Suppressor macrophage (primary cell): ENCODE measurements at places on chromosomes 6 and 20.

GRCh38 chr6:126650931-126651330 is 311.0 kb downstream of the CENPW start:
- no peak for DNase-seq

GRCh38 chr6:155955038-155955437 is 499.4 kb upstream of the NOX3 start:
- DNase-seq: no peak

DNA sequence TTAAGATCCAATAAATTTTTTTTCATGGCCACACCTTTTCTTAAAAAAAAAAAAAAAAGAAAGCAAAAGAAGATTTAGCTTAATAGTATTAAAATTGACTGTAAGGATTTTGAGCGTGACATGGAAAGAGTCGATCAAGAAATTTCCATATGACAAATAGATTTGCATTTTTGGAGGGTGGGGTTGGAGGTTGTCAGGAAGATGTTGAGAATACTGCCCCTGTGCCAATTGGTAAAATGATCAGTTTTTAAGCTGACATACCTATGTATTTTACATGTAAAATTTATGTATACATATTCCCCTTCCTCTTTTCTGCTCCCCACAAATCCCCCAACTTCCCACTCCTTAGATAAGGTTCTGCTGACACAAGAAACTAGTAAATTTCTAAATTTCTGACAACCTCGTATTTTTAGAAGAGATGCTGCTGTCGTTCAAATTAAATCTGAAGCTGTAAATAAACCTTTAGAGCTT is 520.9 kb downstream of the CD83 start:
- peak; percentile 51 for DNase-seq

DNA sequence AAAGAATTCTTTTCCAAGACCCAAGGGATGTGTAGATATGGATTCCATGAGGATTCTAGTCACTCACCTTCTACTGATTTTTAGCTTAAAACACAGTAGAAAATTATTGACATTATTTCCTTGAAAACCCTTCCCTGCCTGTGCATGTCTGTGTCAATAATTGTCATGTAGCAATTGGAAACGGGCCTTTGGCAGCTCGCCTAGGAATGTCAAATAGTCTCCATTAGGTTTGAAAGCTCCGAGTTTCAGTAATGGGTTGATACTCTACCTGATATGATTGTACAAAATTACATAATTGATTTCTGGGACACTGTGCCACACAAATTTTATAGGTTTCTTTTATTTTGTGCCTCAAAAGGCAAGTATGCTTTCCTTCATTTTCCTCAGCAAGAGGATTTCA is 515.2 kb upstream of the ARID1B start:
- DNase-seq: no peak

DNA sequence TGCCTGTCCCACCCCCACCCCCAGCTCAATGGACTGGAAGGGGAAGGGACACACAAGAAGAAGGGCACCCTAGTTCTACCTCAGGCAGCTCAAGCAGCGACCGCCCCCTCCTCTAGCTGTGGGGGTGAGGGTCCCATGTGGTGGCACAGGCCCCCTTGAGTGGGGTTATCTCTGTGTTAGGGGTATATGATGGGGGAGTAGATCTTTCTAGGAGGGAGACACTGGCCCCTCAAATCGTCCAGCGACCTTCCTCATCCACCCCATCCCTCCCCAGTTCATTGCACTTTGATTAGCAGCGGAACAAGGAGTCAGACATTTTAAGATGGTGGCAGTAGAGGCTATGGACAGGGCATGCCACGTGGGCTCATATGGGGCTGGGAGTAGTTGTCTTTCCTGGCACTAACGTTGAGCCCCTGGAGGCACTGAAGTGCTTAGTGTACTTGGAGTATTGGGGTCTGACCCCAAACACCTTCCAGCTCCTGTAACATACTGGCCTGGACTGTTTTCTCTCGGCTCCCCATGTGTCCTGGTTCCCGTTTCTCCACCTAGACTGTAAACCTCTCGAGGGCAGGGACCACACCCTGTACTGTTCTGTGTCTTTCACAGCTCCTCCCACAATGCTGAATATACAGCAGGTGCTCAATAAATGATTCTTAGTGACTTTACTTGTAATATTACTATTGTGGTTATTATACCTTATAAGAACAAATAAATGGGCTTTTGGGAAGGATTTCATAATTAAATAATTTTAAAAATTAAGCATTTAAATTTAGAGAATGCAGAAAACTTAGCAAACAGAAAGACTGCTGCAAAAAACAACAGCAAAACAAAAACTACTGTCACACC is 8.4 kb downstream of the CDKN1A start:
- no peak for DNase-seq

DNA sequence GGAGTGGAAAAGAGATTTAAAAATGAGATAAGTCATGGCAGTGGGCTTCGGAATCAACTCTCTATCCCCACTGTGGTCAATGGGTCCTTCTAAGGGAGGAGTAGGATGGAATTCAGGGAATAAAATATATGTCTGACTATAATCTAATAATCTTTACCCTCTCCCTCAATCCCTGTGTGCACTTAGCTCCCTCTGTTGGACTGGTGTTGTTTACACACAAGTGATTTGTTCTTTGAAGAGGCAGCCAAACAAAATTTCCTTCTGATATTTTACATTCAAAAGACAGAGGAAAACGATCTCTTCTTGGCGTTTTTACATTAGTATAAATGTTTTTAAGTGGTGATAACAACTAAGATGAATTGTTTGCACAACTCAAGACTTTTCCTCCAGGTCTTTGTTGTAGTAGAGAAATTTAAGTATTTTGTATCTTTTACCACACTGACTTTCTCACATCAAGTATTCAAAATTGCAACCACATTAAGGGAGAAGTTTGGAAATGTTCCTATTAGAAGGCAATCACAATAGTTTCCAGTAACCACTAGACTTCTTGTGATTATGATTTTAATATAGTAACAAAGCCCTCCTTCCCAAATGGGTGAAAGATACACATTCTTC is 317.8 kb downstream of the CENPW start:
- peak; percentile 5 for DNase-seq

DNA sequence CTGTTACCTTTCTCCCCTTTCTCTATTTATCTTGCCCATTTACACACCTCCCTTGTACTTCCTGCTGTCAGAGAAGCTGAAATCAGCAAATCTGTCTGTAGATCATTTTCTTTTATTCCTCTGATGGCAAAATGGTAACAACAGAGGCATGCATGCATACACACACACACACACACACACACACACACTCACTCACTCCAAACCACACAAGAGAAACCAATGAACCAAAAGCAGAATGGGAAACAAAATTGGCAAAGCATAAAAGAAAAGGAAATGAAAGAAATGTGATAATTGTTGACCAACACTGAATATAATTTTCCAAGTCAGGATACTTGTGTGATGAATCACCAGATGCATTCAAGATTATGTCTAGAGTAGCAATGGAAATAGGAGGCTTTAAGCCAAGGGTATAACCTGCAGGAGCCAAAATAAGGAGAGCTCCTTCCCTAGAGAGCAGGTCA is 172.4 kb downstream of the PLCB4 start:
- DNase-seq: peak; percentile 14
